ENCODE measurements at places on chromosomes 7 and 10. TPM values are rescaled to one million over a fixed set of nuclear protein-coding genes. Genes with fewer than 3 reads are reported as not detected.

Gene NANOS1
- 2.8 TPM for total RNA-seq

Gene HABP2
- total RNA-seq, result 0.12 TPM

Gene TRPV6
- total RNA-seq, result not detected

Gene PFKFB3
- 175 TPM for total RNA-seq

Gene CCL24
- total RNA-seq, result not detected

Gene GBX1
- total RNA-seq, result not detected

Gene LEP
- not detected for total RNA-seq

Gene NUTM2E
- total RNA-seq, result 0.40 TPM

Gene C10orf67
- total RNA-seq, result not detected

Gene SPDYE3
- total RNA-seq, result not detected

Gene ACADSB
- total RNA-seq, result 4.2 TPM
